ENCODE measurements at places on chromosomes 1 and 21.

DNA sequence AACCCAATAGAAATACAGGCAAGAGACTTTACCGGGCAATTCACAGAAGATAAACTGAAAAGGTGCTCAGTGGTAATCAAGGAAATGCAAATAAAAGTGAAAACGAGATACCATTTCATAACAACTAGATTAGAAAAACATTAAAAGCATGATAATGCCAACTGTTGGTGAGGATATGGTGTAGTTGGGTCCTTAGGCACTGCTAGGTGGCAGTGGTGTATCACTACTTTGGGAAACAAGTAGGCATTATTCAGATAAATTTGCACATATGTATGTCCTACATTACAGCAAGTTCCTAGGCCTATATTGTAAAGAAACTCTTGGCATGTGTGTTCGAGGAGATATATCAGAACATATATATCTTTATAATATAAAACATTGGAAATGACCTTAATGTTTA lies 31.0 kb downstream of the AZIN2 start:
- no peak for DNase-seq

DNA sequence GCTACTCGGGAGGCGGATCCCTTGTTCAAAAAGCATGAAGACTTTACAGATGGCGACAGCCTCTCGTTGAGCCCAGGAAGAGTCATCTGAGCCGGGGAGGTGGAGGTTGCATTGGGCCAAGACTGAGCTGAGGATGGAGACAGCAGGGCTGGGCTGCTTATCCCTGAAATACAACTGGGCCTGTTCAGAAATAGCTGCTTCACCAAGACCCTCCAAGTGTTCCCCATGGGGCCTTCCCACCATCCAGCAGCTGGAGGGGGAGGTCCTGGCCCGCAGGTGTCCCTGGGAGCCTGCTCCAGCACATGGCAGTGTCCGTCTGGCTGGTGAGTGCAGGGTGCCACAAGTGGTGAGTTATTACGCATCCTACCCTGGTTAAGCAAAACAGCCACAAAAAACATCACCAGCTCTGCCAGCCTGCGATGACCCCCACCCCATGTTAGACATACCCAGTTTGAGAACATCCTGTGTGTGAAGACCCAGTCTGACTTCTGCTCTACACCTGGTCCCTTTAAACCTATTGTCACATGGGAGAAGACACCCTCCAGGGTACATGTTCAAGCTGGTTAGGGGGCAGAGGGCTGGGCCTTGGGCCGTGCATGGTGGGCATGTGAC lies 93.1 kb upstream of the TMPRSS2 start:
- DNase-seq: no peak

DNA sequence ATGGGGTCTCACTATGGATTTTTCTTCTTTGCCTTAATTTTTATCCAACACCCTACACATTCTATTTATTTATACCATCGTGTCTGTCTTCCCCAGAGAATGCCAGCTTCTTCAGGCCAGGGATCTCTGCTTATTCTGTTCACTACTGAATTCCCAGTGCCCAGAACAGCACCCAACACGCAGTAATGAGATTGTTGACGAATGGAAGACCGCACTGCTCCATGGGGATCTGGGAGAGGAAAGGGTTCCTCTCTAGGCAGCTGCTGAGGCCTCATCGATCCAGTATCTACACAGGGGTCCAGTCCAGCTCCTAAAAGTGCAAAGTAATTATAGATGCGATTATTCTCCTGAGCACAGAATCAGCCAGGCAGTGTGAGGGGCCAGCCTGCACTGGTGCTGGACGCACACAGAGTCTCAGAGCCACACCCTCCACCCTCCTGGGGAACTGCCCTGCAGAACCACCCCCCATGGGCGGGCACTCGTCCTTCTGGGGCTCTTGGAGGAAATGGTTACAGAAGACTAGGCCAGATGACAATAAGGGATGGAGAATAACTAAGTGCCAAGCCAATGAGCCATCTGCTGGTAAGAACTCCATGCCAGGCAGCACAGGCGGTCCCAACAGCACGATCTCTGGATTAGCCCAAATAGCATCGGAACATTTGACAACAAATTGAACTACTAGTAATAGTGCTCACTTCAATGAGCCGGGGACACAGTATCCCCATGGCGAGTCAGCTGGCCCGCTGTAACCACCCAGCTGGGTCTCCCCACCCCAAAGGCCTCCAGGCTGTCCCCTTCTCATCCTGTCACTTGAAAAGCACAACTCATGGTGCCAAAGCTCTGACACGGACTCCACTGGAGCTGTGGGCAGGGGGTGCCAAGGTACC lies 1.7 kb upstream of the PDE9A start:
- no peak for DNase-seq

DNA sequence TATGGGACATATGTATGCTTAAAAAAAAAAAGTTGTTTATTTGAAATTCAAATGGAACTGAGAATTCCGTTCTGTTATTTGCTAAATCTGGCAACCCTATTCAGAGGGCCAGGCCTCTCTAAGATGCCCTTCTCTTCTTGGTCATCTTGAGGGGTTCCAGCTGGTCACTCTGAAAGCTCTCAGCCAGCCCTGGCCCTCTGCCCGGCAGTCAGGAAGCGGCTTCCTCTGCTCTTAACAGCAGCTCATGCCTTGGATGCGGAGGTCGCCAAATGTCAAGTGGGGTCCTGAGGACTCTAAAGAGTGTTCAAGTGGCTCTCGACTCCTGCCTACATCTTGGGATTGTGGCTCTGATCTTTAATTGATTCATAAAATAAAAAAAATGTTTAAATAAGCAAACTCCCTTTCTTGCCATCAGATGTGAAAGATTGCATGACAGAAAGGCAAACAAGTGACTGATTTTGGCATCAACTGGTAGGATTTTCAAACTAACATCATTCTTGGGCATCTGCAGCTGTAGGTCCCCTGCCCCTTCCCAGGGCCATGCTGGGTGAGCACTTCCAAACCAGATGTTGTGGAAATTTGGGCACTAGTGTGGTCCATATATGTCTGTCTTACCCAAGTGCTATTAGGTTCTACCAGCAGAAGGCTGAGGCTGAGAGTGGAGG lies 130.8 kb downstream of the PRDM2 start:
- no peak for DNase-seq

DNA sequence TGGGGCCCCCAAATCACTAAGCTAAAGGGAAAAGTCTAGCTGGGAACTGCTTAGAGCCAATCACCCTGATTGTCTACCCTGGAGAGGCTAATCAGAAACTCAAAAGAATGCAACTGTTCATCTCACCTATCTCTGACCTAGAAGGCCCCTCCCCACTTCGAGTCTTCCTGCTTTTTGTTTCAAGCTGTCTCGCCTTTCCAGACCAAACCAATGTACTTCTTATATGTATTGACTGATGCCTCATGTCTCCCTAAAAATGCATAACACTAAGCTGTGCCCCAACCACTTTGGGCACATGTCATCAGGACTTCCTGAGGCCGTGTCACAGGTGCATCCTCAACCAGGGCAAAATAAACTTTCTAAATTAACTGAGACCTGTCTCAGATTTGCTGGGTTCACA lies 209.5 kb downstream of the APP start:
- no peak for DNase-seq

DNA sequence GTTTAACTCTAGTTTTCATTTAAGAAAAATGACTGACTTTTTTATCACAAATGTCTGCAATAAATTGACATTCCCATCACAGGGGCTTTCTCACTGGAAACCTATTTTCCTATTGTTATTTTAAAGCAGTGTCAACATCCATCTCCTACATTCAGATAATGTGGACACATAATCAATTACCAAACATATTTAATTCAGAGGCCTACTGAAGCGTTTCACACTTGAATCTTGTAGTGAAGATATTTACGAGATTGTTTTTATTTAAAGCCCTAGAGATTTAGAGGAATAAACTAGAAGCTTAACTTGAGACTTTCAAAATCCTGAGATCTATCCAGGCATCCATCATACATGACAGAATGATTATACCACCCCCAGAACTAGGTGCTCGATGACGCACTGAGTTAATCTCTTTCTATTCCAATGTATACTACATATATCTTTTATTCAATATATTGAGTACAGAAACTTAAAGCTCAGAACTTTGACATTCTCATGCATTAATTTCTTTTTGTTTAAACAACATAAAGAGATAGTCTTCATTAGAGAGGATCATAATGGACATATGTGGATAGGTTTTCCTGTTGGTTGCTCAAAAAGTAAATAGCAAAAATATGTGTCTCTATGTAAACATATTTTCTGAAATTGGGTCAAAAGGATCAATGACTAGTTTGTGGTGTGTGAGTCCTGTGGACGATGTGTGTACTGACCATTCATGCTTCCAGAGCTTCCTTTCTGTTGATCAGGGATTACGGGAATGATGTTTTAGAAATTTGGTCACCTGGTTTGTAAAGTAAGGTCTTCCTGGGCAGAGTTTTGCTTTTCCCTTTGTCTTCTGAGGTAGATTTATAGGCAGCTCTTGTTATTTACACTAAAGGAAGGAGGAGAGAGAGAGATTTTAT lies 171.5 kb upstream of the HMCN1 start:
- no peak for DNase-seq

DNA sequence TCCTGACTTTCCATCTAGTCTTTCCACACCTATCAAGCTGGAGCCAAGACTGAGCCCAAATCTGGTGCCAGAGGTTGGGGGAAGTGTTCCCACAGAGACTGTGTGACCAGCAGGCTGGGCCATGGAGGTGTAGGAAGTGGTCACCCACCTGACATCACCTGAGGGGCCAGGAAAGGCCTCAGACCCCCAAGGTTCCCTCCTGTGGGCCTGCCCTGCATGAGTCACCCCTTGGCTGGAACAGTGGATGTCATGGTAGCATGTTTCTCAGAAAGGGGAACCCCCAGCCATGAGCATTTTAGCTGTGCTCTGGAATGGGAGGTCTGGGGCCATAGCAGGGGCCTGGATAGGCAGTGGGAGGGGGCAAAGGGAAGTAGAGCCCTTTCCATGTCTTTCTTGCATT lies 5.7 kb upstream of the TNFRSF8 start:
- DNase-seq: peak; percentile 58

GRCh38 chr21:41851090-41851790 lies 27.9 kb downstream of the PRDM15 start:
- DNase-seq: no peak

DNA sequence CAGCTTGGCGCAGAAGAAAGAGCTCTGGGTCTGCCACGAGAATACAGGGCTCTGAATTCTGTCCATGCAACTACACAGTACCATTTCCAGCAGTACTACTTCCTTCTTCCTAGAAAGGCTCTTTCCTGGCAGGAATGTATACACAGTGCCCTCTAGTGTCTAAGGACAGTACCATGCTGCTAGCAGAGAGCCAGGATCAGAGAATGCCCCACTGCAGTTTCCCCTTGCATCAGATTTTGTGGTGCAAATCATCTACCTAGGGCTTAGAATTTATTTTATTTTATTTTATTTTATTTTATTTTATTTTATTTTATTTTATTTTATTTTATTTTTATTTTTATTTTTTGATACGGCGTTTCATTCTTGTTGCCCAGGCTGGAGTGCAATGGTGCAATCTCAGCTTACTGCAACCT lies 50.8 kb downstream of the PAX7 start:
- peak; percentile 2 for DNase-seq

All from activated CD4-positive, alpha-beta T cell treated with anti-CD3 and anti-CD28 coated beads, Interleukin-2, amount 50 U/mL, for 48 hours (primary cell).